Lung microvascular endothelial cell (primary cell): ENCODE measurements at places on chromosomes 11 and 22. TPM values are rescaled to one million over a fixed set of nuclear protein-coding genes. Genes with fewer than 3 reads are reported as not detected.

DNA sequence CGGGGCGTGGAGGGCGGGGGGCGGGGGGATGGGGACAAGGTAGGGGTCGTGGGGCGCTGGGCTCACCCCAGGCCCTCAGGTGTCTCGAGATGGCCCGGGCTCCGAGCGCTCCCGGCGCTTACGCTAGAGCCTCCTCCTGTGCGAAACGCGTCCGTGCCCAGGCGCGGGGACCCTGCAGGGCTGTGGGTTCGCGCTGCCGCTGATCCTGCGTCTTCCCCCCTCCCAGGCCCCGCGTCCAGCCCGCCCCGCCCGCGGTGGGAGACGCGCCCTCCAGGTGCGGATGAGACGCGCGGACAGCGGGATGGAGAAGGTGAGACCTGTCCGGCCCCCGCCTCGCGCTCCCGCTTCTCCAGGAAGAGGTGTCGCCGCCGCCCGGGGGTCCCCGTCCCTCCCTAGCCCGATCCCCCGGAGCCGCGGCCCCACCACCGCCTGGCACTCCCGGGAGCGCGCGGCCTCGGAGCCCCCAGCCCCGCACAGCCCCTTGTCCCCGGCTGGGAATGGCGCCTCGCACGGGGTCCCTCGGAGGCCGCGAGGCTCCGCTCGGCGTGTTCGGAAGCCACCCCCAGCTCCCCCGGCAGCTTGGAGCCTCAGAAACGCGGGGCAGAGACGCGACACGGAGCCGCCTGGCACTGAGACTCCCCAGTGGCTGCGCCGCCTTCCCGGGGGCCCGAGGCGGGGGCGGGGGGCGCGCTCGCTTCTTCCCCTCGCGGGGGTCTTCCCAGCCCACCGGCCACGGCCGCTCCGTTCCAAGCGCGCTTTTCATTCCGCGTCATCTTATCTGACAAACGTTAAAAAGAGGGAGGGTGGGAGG is 27.6 kb upstream of the TOLLIP start:
- DNase-seq: no peak

DNA sequence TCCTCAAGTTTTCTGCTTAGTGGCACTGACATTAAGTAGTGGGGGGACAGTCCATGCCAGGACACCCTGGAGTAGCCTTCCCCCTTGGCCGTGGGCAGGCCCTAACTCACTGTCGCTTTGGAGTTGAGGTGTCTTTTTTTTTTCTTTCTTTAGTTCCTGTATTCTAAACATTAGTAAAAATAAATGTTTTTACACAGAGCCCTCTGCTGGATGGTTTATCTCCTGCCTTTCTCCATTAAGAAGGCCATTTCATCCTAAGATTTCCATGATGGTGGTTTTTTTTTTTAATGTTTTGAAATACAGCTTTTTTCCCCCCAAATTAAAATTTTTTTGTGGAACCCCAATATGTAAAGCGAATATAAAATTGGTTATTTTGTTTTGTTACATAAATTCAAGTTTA is 1.8 kb upstream of the TIGD3 start:
- DNase-seq: peak; percentile 28

GRCh38 chr11:19734171-19734570 is 21.5 kb downstream of the NAV2 start:
- DNase-seq: no peak

The APOL4 gene
- 2.0 and 5.0 TPM in 2 replicates for total RNA-seq

GRCh38 chr11:129189646-129190045 is 2.5 kb downstream of the ARHGAP32 start:
- no peak for DNase-seq

- DNase-seq: peak; percentile 83
Observed at GRCh38 chr11:124402326-124402922, 3.6 kb upstream of the OR8B3 start.

- no peak for DNase-seq
Observed at GRCh38 chr22:37990301-37990700, 5.9 kb upstream of the SOX10 start.

The HSPB2 gene
- not detected in 2 replicates for total RNA-seq

The JHY gene
- 0.20 and 0.65 TPM in 2 replicates for total RNA-seq

DNA sequence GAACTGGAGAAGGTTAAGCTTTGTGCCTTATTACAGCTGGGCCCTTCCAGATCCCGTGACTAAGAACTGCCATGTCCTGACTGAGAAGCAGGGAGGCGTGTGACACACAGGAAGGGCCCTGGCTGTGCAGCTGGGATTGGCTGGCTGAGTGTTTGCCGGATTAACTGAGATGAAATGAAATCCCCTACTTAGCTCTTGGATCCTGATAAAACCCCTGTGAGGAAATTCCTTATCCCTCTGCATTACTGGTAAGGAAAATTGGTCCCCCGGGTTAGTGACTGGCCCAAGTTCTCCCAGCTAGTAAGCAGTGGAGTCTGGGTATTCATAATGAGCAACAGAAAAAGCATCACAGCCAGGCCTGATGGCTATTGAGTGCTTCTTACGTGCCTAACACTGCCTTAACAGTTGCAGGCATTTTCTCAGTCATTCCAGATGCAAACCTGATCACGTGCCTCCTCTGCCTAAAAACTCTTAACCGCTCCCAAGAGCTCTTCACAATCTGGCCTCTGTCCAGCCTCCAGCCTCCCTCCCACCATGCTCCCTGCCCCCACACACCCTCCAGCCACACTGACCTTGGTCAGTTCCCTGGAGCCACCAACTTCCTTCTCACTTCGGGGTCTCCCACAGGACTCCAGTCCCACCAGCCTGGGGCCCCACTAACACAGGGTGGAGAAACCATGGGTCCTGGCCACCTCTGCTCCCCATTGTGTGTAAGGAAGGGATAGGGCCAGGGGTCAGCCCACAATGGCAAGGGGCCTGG is 37.8 kb downstream of the ARRB1 start:
- peak; percentile 53 for DNase-seq

The RFPL3 gene
- total RNA-seq: not detected in 2 replicates

DNA sequence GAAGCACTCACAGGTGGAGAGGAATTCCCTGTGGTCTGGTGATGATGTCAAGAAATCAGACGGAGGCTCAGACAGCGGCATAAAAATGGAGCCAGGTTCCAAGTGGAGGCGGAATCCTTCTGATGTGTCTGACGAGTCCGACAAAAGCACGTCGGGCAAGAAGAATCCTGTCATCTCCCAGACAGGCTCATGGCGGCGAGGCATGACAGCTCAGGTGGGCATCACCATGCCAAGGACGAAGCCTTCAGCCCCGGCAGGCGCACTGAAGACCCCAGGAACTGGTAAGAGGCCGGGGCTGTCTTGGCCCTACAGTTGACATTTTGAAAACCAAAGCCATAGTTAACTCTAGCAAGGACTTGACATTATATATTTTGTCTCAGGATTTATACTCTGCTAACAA is 116.3 kb downstream of the DBX1 start:
- no peak for DNase-seq

- DNase-seq: no peak
Observed at GRCh38 chr22:20523086-20523983, 15.9 kb downstream of the MED15 start.

- DNase-seq: no peak
Observed at GRCh38 chr22:47495110-47495509, 732.7 kb downstream of the TBC1D22A start.

The OOSP2 gene
- total RNA-seq: not detected in 2 replicates

- DNase-seq: peak; percentile 50
Observed at GRCh38 chr22:43007519-43008102, 7.3 kb downstream of the PACSIN2 start.

The DGKZ gene
- total RNA-seq: 44.7 and 46.2 TPM in 2 replicates

GRCh38 chr11:104734998-104735397 is 163.3 kb downstream of the CASP12 start:
- DNase-seq: peak; percentile 1

- no peak for DNase-seq
Observed at GRCh38 chr22:31707519-31707918, 42.4 kb downstream of the PRR14L start.

GRCh38 chr11:45321669-45322068 is 35.5 kb upstream of the SYT13 start:
- DNase-seq: no peak

GRCh38 chr11:96049426-96049825 is 125.5 kb upstream of the MTMR2 start:
- DNase-seq: no peak

DNA sequence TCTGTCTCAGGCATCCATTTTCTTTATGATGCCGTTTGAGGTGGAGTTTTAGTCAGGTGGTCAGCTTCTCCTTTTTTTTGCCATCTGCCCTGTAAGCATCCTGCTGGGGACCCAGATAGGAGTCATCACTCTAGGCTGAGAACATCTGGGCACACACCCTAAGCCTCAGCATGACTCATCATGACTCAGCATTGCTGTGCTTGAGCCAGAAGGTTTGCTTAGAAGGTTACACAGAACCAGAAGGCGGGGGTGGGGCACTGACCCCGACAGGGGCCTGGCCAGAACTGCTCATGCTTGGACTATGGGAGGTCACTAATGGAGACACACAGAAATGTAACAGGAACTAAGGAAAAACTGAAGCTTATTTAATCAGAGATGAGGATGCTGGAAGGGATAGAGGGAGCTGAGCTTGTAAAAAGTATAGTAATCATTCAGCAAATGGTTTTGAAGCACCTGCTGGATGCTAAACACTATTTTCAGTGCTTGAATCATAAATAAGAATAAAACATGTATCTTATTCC is 10.9 kb upstream of the HBE1 start:
- peak; percentile 98 for DNase-seq

- no peak for DNase-seq
Observed at GRCh38 chr11:118304568-118305248, at the start of gene CD3E. Gene CD3E (plus strand): TSS chr11:118304730. CDS start chr11:118304953, 223 bp downstream.

GRCh38 chr11:128354476-128354875 is 232.9 kb downstream of the ETS1 start:
- DNase-seq: peak; percentile 59

GRCh38 chr11:17755891-17756290 is 21.3 kb downstream of the KCNC1 start:
- DNase-seq: no peak

The TBX10 gene
- total RNA-seq: not detected in 2 replicates

DNA sequence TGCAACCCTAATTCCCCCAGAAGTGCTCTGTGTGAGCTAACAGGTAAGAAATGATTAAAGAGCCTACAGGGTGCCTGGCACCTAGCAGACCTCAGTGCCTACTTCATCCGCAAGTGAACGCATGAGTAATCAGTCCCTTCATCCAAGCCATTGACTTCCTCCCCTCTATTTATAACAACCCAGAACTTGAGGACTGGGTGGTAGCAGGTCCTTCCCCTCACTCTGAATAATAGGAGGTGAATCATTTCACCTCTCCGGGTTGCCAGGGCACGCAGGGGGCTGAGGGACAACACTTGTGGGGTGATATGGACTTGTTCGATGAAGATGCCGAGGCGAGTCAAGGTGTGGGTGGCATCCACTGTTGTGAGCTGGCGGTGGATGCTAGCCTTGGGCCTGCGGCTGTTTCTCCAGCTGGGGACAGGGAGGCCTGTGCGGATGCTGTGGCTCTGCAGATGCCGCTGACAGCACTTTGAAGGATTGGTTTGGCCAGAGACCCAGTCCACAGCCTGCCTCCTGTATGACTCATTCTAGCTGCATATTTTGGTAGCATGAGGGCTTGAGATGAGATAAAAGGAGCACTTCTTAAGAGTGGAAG is 11.7 kb upstream of the SORL1-AS1 start:
- peak; percentile 39 for DNase-seq

DNA sequence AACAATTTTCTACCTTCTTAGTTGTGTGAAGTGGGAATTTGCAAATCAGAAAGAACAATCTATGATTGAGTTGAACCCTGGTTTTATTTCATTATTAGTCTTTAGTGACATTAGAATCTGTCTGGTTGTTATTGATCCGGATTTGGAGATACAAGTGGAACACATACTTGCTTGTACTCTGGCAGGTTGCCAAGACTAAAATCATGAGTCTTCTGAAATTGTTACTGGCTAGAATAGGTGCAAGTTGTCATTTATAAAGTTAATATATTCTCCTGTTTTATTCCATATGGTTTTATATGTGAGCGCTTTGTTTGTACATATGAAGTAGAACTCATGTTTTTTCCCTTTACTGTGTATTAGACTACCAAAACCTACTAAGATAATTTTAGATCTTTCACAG is 23.0 kb downstream of the CCDC15 start:
- DNase-seq: peak; percentile 15
